GM12878 (cell line): ENCODE measurements at places on chromosomes 12 and 14. TPM values are rescaled to one million over a fixed set of nuclear protein-coding genes. Genes with fewer than 3 reads are reported as not detected.

C1QL4 gene
- total RNA-seq = not detected in 2 replicates

FOXG1 gene
- total RNA-seq = 0.32 and 0.44 TPM in 2 replicates

DNA sequence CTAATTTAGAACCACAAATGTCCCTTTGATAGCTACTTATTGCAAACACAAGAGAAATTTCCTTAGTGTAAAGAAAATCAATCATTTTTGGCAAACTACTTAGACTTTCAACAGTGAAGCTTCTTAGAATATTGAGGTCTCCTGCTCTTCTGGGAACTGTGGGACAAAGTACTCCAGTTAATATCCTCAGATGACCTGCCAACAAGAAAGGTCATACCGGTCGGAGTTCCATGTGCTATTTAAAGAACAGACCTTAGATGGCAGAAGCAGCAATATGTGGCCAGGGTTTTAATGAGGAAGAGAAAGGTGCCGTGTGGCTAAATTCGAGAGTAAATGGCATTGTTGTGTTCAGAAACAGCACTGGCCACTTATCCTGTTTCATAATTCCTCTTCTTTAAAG lies 114.7 kb upstream of the AMIGO2 start:
- DNase-seq = no peak

- DNase-seq = no peak
These were observed 5.9 kb upstream of the PDE1B start for GRCh38 chr12:54543526-54543925.

GRCh38 chr14:28653521-28653920 lies 113.1 kb upstream of the FOXG1 start:
- DNase-seq = no peak
